Fibroblast of lung (primary cell): ENCODE measurements at places on chromosomes 1 and 21.
A peak's percentile ranks its signal among the peaks of the same experiment; 100 is the strongest.

GRCh38 chr21:38325731-38326420 lies 69.1 kb downstream of the KCNJ15 start:
- H3K36me3 ChIP-seq: no peaks in the 10 kb centered on the region
- peaks cover 3% of the 10 kb centered on the region for H3K4me1 ChIP-seq
- DNase-seq: no peak
- no peaks in the 10 kb centered on the region for H3K27me3 ChIP-seq

- no peak overlapping the region for H3K4me3 ChIP-seq
- no peaks in the 10 kb centered on the region for H3K27me3 ChIP-seq
- DNase-seq: no peak
- no peaks in the 10 kb centered on the region for H3K4me1 ChIP-seq
These were observed 56.9 kb downstream of the LRRC8D start for GRCh38 chr1:89877756-89878155.

DNA sequence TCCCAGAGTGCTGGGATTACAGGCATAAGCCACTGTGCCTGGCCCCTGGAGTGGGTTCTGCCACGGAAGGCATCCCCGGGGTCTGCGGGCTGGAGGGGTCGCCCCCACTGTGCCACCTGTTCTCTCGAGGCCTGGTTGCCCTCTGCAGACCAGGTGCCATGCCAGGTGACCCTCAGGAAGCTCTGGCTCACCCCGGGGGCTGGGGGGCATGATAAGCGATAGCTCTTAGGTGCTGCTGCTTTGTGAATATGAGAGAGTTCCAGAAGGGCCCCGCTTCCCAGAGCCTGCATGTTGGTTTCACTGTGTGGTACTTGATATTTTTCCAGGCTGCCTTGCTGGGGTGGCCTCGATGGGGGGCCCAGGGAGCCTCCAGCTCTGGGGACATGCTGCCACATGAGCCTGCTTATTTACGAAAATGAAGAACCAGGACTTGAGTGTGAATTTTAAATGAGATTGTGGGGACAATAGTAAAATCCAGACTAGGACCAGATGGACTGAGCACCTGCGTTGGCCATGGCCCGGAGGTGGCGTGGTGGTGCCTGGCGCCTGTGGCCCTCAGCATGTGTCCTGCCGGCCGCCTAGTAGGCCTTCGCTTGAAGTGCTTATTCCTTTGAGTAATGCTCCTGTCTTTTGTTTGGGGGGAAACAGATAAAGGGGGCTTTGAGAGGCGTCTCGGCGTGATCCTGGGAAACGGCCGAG lies 7.3 kb downstream of the SKI start:
- H3K4me3 ChIP-seq: no peak overlapping the region
- DNase-seq: no peak
- H3K36me3 ChIP-seq: peaks cover 9% of the 10 kb centered on the region
- H3K27ac ChIP-seq: no peak overlapping the region

DNA sequence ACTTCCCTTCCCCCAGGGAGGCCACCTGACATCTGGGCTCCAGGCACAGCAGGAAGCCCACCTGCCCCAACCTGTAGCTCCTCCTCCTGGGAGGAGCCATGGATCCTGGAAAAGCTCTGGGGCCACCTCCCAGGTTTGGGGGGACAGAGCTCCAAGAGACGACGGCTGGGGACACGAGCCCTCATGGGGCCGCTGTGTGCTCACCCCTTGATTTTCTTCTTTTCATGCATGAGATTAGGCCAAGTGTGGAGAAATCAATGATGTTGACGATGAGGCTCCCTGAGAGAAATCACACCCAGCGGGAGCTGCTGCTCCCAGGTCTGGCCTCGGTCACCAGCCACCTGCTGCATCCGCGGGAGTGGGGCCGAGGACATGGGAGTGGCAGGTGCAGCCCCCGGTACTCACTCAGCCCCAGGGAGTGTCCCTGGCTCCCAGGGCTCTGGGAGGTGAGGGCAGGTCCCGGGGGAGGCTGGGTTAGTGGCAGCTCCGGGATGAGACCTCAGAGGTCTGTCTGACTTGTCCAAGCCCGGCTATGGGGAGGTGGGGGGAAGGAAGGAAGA lies 8.7 kb downstream of the TNFRSF14 start:
- no peak overlapping the region for H3K27ac ChIP-seq
- H3K4me1 ChIP-seq: no peaks in the 10 kb centered on the region
- no peak for DNase-seq
- H3K36me3 ChIP-seq: peaks cover 3% of the 10 kb centered on the region

GRCh38 chr21:36188081-36188681 lies 31.6 kb downstream of the DOP1B start:
- no peak overlapping the region for H3K27ac ChIP-seq
- H3K4me1 ChIP-seq: no peaks in the 10 kb centered on the region
- no peaks in the 10 kb centered on the region for H3K27me3 ChIP-seq
- H3K36me3 ChIP-seq: no peaks in the 10 kb centered on the region

- peaks cover 18% of the 10 kb centered on the region for H3K4me1 ChIP-seq
- H3K27me3 ChIP-seq: no peaks in the 10 kb centered on the region
- no peaks in the 10 kb centered on the region for H3K36me3 ChIP-seq
- no peak for DNase-seq
- peak overlapping the region; percentile 58 for H3K27ac ChIP-seq
These were observed 30.9 kb downstream of the PTPRC start for GRCh38 chr1:198669771-198670170.

DNA sequence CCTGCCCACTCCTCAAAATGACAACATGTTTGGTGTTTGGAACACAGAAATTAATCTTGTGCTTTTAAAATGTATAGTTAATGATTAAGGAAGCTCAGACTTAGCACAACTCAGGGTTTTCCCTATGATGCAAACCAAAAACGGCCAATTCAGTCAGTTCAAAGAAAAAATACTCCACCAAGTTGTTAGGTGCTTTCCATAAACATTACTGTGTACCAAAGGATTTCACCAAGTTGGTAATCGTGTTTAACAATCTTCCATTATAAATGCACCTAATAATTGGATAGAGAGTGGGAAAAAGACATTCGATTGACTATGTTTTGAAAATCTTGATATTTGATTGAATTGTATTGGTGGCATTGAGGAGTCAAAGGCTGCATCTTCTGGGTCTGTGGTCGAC lies 33.3 kb upstream of the DUSP10 start:
- no peaks in the 10 kb centered on the region for H3K27me3 ChIP-seq
- H3K36me3 ChIP-seq: no peaks in the 10 kb centered on the region

- H3K27ac ChIP-seq: no peak overlapping the region
- no peak overlapping the region for H3K4me3 ChIP-seq
- no peaks in the 10 kb centered on the region for H3K36me3 ChIP-seq
- no peak for DNase-seq
- H3K4me1 ChIP-seq: peaks cover 4% of the 10 kb centered on the region
These were observed 38.8 kb downstream of the EGLN1 start for GRCh38 chr1:231383159-231383860.

DNA sequence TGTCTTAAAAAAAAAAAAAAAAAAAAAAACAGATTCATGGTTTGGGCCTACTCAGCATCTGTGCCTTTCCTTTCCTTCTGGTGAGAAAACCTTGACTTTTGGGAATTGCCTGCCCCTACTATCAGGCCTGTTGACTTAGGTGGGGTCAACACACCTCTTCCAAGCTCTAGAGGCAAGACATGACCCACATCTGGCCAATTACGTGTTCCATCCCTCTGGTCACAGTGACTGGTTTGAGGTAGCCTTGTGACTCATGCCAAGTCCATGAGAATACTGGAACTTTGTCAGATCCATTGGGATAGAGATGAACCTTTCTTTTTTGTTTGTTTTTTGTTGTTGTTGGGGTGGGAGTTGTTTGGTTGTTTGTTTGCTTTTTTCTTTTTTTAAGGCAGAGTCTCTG lies 37.3 kb upstream of the KHDRBS1 start:
- H3K36me3 ChIP-seq: no peaks in the 10 kb centered on the region
- H3K27me3 ChIP-seq: no peaks in the 10 kb centered on the region
- H3K4me3 ChIP-seq: no peak overlapping the region

DNA sequence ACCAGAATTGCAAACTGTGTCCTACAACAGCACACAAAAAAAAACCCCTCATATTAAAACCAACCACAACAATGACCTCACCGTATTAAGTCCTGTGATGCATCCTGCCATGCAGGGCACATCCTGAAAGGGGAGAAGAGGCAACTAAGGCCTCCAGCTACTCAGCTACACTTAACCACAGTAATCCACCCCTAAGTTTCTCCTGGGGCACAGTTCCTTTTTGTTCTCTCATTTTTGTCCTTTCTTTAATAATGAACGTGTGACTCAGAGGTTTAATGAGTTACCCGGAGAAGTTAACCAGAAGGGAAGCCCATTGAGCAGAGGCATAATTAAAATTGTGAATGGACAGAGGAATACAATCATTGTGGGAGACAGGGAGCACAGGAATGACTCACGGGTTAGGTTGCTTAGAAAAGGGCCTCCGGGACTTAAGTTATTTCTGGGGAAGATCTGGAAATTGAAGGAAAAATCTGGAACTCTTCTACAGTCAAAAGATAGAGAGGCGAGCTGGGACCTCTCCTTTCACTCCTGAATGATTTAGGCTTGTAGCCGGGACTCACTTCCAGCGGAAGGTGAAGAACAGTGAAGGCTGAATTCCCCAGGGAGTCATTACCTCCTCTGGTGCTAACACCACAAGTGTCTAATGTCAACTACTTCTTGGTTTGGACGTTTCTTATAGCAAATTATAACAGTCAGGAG lies 36.9 kb upstream of the HIVEP3 start:
- H3K27me3 ChIP-seq: no peaks in the 10 kb centered on the region
- H3K4me3 ChIP-seq: no peak overlapping the region
- DNase-seq: peak; percentile 95
- no peaks in the 10 kb centered on the region for H3K36me3 ChIP-seq
- no peak overlapping the region for H3K27ac ChIP-seq
- H3K4me1 ChIP-seq: peaks cover 2% of the 10 kb centered on the region

- no peaks in the 10 kb centered on the region for H3K36me3 ChIP-seq
- H3K27ac ChIP-seq: no peak overlapping the region
- H3K4me1 ChIP-seq: peaks cover 7% of the 10 kb centered on the region
- H3K4me3 ChIP-seq: no peak overlapping the region
These were observed 33.2 kb upstream of the BTG2 start for GRCh38 chr1:203271962-203272632.

DNA sequence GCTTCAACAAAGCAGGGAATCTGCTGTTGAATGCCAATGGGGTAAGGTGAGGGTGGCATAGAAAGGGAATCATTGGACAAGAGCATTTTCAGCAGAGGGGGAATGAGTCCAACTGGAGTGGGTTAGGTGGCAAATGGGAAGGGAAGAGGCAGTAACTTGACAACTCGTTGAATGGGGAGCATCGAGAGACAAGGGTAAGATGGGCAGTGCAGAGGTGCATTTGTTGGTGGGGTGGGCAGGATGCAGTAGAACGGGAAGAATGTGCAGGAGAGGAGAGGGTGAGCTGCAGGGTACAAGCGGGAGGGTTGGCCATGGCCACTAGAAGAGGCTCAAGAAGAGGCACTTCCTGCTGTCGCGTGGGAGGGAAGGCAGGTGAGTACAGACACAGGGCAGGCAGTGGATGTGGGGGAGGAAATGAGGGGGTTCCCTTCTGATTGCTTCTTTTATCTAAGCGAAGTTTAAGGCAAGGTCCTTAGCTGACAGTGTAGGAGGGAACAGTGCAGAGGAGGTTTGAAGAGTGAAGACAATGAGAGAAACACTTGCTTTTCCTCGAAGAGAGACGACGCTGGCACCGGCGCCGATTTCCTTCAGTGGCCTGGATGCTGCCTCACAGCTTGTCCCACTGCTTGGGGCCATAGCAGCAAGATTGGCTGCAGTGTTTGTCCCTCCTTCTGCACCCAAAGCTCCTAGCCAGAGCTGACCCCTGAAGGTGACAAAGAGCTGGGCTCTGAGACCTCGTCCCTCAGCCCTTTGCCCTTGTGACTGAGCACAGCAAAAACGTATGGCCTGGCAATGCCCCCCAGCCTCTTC lies 3.2 kb upstream of the IKBKE start:
- no peaks in the 10 kb centered on the region for H3K36me3 ChIP-seq
- DNase-seq: no peak

DNA sequence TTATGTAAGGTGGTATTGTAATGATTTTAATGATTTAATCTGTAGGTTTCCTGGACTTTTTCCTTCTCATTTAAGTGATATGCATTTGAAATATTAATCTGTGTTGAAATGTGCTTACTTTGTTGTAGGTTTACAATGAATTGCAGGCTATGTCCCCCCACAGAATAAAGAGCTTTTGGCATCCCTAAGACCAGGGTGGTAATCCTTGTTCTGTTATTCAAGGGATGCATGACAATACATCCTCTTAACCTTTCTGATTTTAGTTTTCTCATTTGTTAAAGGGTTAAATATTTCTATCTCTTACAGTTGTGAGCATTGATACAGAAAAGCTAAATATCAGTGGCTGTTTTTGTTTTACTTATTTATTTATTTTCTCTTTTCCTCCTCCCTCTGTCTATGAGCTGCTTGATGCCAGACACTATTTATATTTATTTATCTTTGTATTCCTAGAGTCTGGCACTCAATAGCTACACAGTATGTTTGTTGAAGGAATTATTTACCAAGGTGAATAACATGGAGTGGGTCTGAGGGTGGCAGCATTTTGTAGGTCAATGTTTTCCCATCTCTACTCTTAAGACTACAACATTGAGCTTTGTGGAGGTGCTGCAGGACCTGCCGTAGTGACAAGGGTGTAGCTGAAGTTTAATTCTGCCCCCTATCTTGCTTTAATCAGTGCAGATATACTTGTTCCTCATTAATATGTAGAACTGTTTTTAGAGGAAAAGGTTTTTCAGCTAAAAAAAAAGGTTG lies 19.9 kb upstream of the ADGRL2 start:
- DNase-seq: no peak
- no peak overlapping the region for H3K4me3 ChIP-seq
- no peaks in the 10 kb centered on the region for H3K36me3 ChIP-seq

DNA sequence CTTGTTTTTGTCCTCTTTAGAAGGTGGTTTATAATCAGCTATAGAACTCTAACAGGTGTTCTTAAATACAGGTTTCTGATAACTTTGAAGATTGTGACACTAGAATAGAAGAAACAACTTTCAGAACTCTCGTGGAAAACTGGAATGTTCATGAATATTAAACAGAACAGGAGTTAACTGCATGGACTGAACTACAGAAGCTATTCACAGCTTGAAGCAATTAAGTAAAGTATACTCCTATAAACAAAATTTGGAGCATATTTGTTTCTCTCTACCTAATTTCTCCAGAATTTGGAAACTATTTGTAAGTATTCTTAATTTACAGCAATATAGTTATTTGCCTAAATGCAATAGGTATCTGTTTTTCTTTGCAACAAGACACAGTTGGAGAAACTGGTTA lies 824.8 kb downstream of the ADGRL2 start:
- DNase-seq: peak; percentile 16
- H3K36me3 ChIP-seq: no peaks in the 10 kb centered on the region
- H3K4me3 ChIP-seq: no peak overlapping the region
- H3K27ac ChIP-seq: no peak overlapping the region
- H3K4me1 ChIP-seq: no peaks in the 10 kb centered on the region

GRCh38 chr1:26959722-26960624 lies at the start of gene KDF1:
TSS of gene KDF1 (minus strand) at chr1:26960468. CDS start at chr1:26952380, 8,088 bp downstream.
- H3K27ac ChIP-seq: no peak within 1 kb of the TSS
- no peak within 1 kb of the TSS for H3K4me3 ChIP-seq
- H3K27me3 ChIP-seq: peaks cover 23% of the 10 kb centered on the region
- peaks cover 7% of the 10 kb centered on the region for H3K4me1 ChIP-seq

DNA sequence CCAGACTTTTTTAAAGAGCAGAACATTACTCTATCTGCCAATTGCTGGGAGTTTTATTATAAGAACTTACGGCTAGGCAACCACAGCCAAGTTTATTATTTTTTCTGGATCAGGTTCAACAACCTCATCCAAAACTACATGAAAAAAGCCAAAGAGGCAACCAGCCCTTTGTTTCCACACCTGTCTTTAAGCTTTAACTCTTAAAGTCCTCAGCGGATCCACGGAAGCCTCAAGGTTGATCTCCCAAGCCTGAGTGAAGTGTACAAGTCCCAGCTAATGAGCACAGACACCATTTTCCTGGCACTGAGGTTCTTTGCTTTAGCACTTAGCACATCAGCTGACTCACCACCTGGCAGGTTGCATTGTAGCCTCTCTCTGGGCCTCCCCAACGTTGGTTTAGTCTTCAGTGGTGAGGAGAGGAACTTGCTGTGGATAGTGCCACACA lies 143.1 kb downstream of the TGFBR3 start:
- no peak overlapping the region for H3K27ac ChIP-seq
- peaks cover 10% of the 10 kb centered on the region for H3K4me1 ChIP-seq
- no peaks in the 10 kb centered on the region for H3K27me3 ChIP-seq
- H3K4me3 ChIP-seq: no peak overlapping the region
